HuH-7.5 (cell line): ENCODE measurements at places on chromosomes 3 and 15.

DNA sequence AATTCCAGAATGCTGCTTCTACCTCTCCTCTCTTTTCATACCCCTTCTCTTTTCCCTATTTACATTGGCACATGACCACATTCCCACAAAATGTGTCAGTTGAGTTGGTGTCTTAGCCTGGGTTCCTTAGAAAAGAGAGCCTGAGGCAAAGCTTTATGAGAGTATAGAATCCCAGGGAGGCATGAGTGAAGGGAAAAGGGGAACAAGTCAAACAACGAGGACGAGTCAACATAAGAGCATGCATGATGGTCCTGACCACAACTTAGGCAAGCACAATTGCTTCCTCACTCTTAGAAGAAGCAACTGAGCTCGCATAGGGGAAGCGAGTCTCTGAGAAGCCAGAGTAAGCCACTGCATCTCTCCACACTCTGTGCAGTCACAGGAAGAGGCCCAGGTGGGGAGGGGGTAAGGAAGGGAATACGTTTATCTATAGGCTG, 15.4 kb upstream of the ZNF774 start:
- no peak for DNase-seq

DNA sequence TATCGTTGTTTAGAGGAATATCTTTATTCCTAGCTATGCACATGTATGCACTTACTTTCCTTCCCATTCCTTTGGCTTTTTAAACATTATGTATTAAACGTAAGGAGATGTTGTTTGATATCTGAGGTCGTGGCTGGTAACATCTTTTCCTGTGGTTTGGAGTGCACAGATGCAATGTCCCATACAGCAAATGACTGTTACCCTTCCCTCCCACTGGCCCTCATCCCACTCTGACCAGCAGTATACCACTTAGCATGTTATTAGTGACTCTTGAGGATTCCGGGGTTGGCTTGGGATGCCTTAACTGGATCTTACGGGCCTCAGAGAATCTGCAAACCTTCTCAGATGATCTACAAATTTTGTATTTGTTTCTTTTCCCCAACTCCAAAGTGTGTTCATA, 34.5 kb downstream of the TGFBR2 start:
- no peak for DNase-seq

DNA sequence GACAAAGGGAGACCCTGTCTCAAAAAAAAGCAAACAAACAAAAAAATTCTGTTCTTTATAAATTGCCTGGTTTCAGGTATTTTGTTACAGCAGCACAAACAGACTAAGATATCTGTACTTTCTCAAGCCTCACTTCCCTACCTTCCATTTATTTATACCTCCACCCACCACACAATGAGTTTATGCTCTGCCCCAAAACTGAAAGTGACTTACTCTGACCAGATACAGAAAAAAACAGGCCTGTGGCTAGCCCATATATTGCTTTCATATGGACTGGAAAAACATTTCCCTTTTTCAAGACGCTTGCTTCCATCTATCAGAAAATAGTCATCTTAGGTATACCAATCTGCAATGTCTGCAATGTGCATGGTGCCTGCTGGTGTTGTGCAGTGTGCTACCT, 8.7 kb upstream of the GPD1L start:
- no peak for DNase-seq

- no peak for DNase-seq
Measured at GRCh38 chr3:111676211-111677006, 81.3 kb upstream of the ZBED2 start.

DNA sequence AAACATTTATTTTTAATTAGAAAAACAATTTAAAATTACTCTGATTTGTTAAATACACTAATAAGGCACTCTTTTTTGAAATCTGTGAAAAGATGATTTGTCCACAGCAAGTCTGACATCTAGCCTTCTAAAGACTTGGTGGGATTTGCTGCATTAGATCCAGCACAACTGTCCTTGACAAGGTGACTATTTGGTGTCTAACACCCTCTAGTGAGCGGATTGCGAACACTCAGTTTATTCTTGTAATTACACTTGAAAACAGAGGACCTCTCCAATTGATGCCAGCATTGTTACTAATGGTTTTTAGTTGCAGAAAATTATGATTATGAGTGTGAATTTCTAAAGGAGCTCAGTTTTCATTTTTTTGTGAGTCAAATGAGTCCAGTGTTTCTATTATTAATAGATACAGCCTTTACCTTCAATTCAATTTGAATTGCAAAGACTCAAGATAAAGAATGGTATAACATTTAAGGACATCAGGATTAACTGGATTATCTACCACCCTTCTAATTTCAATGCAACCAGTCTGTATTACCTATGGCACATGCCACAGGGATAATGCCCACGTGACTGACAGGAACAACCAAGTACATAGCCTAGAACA, 29.7 kb upstream of the STRIT1 start:
- peak; percentile 28 for DNase-seq
